ENCODE measurements at places on chromosomes 3 and 15. TPM values are rescaled to one million over a fixed set of nuclear protein-coding genes. Genes with fewer than 3 reads are reported as not detected.

NME9 gene
- total RNA-seq, result 0.58 TPM

SAMMSON gene
- not detected for total RNA-seq

GPR62 gene
- total RNA-seq, result 0.10 TPM

AMIGO3 gene
- total RNA-seq, result 0.19 TPM

SLC25A20 gene
- 29.3 TPM for total RNA-seq

CIP2A gene
- 32.5 TPM for total RNA-seq

SLC9C1 gene
- total RNA-seq, result not detected

FBXL22 gene
- total RNA-seq, result 0.79 TPM

PSMD6 gene
- total RNA-seq, result 83.4 TPM

ZNF660 gene
- total RNA-seq, result 1.5 TPM

ITPKA gene
- 14.9 TPM for total RNA-seq

GMNC gene
- not detected for total RNA-seq

GRCh38 chr3:123723522-123724168 lies 138.8 kb upstream of the HACD2 start:
- no peaks in the 10 kb centered on the region for H3K36me3 ChIP-seq
- peak; percentile 56 for DNase-seq
- H3K27ac ChIP-seq, result no peak overlapping the region
- H3K27me3 ChIP-seq, result peaks cover 4% of the 10 kb centered on the region

DNA sequence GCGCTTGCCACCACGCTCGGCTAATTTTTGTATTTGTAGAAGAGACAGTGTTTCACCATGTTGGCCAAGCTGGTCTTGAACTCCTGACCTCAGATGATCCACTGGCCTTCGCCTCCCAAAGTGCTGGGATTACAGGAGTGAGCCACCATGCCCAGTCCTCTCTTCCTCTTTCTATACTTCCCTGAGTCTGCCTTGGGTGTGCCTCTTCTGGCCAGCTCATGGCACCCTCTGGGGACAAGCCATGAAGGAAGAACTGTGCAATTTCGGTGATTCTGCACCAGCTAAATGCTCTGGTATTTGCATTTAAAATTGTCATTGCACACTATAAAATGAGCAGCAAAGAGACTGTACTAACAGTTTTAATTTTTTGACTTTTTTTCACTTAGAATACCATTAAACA lies 66.6 kb downstream of the IL20RB start:
- no peaks in the 10 kb centered on the region for H3K36me3 ChIP-seq
- H3K27ac ChIP-seq, result no peak overlapping the region
- DNase-seq, result no peak
- H3K27me3 ChIP-seq, result no peaks in the 10 kb centered on the region
- H3K4me1 ChIP-seq, result no peaks in the 10 kb centered on the region
- H3K4me3 ChIP-seq, result no peak overlapping the region

DNA sequence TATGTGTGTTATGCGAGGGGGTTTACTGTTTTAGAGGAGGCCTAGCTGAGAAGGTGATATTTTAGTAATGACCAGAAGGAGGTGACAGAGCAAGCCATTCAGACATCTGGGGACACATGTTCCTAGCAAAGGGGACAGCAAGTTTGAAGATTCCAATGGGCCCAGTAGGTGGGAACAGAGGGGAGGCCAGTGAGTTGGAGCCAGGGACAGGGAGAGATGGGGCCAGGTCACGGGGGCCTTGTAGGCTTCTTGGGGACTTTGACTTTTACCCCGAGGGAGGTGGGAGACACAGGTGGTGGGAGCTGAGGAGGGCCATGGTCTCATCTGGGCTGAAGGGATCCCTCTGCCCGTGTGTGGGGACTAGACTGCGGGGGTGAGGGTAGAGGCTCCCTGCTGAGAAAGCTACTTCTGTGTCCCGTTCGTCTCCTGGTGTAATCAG lies 72.5 kb downstream of the MGLL start:
- no peak for DNase-seq
- no peaks in the 10 kb centered on the region for H3K36me3 ChIP-seq
- H3K27me3 ChIP-seq, result peaks cover 39% of the 10 kb centered on the region

GRCh38 chr3:161560008-161560637 lies 63.5 kb downstream of the OTOL1 start:
- no peak overlapping the region for H3K4me3 ChIP-seq
- H3K4me1 ChIP-seq, result no peaks in the 10 kb centered on the region
- no peaks in the 10 kb centered on the region for H3K36me3 ChIP-seq
- peaks cover 10% of the 10 kb centered on the region for H3K27me3 ChIP-seq

- no peak overlapping the region for H3K27ac ChIP-seq
- no peak for DNase-seq
- no peak overlapping the region for H3K4me3 ChIP-seq
- no peaks in the 10 kb centered on the region for H3K4me1 ChIP-seq
- peaks cover 5% of the 10 kb centered on the region for H3K27me3 ChIP-seq
- H3K36me3 ChIP-seq, result no peaks in the 10 kb centered on the region
Measured at GRCh38 chr3:139695426-139696313, 17.9 kb upstream of the NMNAT3 start.

- H3K36me3 ChIP-seq, result no peaks in the 10 kb centered on the region
- H3K4me3 ChIP-seq, result no peak overlapping the region
- H3K4me1 ChIP-seq, result peaks cover 5% of the 10 kb centered on the region
- no peaks in the 10 kb centered on the region for H3K27me3 ChIP-seq
- no peak overlapping the region for H3K27ac ChIP-seq
- DNase-seq, result no peak
Measured at GRCh38 chr3:73405853-73406252, 218.9 kb downstream of the PDZRN3 start.

- H3K36me3 ChIP-seq, result no peaks in the 10 kb centered on the region
- no peak overlapping the region for H3K27ac ChIP-seq
- H3K27me3 ChIP-seq, result no peaks in the 10 kb centered on the region
- DNase-seq, result no peak
Measured at GRCh38 chr3:23615068-23615467, 190.7 kb upstream of the UBE2E1 start.

- no peak overlapping the region for H3K4me3 ChIP-seq
- no peak overlapping the region for H3K27ac ChIP-seq
- DNase-seq, result no peak
- H3K4me1 ChIP-seq, result no peaks in the 10 kb centered on the region
- no peaks in the 10 kb centered on the region for H3K27me3 ChIP-seq
Measured at GRCh38 chr3:42988097-42988496, 9.0 kb downstream of the GASK1A start.

DNA sequence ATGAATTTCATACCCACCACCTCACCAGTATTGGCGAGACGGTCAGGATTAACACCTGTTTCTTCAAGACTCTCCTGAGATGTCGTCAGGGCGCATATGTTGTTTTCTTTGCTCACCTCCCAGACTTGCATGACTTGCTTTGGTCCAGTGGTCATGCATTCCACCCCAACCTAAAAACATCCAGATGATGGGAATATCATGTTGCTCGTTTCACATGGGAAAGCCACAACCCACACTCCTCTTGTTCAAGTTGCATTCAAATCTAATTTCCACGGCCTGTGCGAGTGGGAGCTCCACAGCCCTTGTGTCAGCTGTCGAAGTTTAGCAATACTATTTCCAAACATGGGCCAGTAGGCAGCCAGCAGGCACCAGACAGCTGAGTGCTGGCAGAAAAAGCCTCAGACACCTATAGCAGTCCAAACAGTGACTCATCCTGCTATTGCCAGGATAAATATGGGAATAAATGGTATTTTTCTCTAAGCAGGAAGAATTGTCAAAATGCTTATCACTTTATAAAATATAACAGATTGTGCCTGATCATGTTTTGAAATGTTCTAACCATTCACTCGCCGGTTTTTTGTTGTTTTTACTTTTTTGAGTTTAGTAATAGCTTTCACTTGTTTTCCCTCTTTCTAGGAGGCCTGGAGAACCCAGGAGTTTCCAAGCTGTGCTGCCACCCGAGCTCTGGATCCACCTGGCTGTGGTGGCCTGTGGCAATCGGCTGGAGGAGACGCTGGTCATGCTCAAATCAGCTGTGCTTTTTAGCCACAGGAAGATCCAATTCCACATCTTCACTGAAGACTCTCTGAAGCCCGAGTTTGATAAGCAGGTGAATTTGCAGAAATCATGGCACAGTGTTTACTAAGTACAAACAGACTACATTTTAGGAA lies 20.1 kb downstream of the GXYLT2 start:
- peaks cover 15% of the 10 kb centered on the region for H3K27me3 ChIP-seq
- no peaks in the 10 kb centered on the region for H3K4me1 ChIP-seq
- DNase-seq, result no peak
- H3K4me3 ChIP-seq, result no peak overlapping the region

- H3K27me3 ChIP-seq, result peaks cover 8% of the 10 kb centered on the region
- H3K4me1 ChIP-seq, result peaks cover 23% of the 10 kb centered on the region
- peak; percentile 44 for DNase-seq
- peak overlapping the region; percentile 30 for H3K4me3 ChIP-seq
Measured at GRCh38 chr15:90165659-90166489, 35.3 kb upstream of the SEMA4B start.

DNA sequence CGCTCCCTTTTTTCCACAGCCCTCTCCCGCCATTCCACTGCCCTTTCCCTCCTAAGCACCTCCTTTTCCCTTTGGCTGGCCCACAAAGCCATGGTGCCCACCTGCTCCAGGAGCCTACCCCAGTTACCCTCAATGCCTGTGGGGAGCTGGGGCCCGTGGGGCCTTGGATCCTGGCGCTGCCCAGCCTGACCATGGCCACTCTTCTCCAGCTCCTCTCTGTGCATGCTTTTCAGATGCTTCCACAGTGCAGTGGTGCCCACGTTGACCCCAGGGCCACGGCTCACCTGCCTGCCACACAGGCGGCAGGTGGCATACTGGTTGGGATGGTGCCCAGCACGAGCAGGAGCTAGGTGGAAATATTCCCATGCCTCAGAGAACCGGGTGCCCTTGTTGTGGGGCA lies 1.5 kb downstream of the ZBED2 start:
- no peak for DNase-seq
- H3K4me3 ChIP-seq, result peak overlapping the region; percentile 97
- H3K27ac ChIP-seq, result peak overlapping the region; percentile 100
- peaks cover 66% of the 10 kb centered on the region for H3K36me3 ChIP-seq
- no peaks in the 10 kb centered on the region for H3K27me3 ChIP-seq

- H3K4me3 ChIP-seq, result no peak overlapping the region
- H3K36me3 ChIP-seq, result no peaks in the 10 kb centered on the region
- DNase-seq, result no peak
- H3K27me3 ChIP-seq, result no peaks in the 10 kb centered on the region
Measured at GRCh38 chr3:66405701-66406091, 95.1 kb downstream of the LRIG1 start.

DNA sequence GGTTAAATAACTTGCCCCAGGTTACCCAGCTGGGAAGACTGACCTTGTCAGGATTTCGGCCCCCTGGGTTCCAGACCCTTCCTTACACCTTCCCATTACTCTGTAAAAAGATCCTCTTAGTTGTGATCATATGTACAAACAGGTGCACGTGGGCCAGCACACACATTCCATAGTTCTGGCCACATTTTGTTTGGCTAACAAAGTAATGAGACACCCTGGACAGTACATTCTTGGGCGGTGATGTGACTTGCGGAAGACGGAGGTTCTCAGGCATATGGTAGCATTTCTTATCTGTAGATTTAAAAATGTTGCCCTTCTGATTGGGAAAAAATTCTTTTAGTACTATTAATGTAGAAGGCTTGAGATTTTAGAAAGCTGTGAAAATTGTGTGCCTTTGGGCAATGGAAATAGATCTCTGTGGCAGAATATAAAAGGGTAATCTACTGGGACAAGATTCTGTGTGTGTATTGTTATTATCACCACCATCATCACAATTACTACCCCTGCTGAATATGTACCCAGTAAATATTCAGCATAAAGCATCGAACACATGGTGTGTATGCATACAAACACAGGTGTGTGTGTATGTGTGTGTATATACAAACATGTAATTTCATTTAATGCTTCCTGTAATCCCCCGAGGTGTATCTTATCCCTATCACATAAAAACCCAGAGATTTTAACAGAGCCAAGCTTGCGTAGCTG lies 205.4 kb upstream of the UBE2E1 start:
- H3K27ac ChIP-seq, result no peak overlapping the region
- H3K36me3 ChIP-seq, result no peaks in the 10 kb centered on the region
- H3K27me3 ChIP-seq, result no peaks in the 10 kb centered on the region
- DNase-seq, result no peak
